Ovary (tissue), 10 donors: ENCODE measurements at places on chromosomes 11 and 22. TPM values are rescaled to one million over a fixed set of nuclear protein-coding genes. Genes with fewer than 3 reads are reported as not detected.

DNA sequence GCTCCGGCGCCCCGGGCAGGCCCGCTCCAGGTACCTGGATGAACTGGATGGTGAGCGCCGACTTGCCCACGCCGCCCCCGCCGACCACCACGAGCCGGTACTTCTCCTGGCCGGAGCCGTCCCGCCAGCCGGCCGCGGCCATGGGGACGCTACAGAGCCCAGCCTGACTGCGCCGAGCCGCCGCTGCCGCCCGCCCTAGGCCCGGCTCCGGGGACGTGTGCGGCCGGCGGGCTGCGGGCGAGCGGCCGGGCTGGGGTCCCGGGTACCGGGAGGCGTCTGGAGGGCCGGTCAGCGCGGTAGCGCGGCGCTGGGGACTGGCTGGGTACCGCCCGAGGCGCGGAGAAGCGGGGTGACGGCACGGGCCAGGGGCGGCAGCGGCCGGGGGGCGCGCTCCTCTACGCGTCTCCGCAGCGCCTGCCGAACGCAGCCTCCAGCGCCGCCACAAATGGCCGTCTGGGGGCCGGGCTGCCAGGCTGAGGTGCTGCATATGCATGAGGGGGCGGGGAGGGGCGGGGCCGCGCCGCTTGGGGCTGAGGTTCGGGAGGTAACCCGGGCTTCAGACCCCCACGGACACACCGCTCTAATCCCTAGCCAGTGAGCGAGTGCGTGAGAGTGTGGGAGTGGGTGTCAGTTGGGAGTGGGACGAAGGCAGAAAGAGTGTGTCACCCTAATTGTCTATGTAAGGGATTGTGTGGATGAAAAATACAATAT is at the start of gene RRAS2:
Gene RRAS2 (minus strand): TSS at position 455 of the 711 bp plus-strand sequence. CDS start 313 bp downstream, at position 142.
- DNase-seq, result peak; percentile 75

- no peak for DNase-seq
These were observed 1160.5 kb upstream of the CNTN5 start for GRCh38 chr11:97860237-97860636.

DNA sequence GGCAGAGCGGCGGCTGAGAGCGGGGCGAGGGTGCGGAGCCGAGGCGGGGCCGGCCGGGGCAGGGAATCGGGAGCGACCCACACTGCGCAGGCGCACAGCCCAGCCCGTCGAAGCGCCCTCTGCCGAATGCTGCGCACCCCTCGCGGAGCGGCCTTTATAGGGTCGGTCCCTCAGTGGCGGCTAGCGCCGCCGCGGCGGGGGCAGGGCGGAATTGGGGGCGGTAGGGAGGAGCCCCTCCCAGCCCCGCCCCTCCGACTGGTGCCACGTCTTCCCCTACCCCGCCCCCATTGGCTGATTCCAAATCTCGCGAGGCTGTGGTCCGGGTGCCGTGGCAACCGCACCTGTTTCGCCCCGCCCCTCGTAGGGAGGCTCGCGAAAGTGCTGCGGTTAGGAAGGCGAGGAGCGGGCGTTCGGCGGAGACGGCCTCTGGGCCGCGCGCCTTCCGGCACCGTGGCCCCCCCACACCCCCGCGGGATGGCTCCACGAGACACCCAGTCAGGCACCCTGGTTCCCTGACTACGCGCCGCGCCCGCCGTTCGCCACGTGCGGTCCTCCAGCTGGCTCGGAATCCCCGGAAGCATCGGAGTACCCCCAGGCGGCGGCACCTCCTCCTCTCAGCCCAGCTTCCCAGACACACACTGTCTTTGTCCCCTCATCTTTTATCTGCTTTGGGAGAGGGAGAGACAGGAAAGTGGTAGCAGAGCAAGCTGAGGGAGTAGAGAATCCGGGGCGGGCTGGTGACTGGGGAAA is at the start of gene EHD1:
Gene EHD1 (minus strand): TSS at position 128 of the 750 bp plus-strand sequence. CDS start 157 bp downstream, outside the sequence.
- peak; percentile 99 for DNase-seq

DNA sequence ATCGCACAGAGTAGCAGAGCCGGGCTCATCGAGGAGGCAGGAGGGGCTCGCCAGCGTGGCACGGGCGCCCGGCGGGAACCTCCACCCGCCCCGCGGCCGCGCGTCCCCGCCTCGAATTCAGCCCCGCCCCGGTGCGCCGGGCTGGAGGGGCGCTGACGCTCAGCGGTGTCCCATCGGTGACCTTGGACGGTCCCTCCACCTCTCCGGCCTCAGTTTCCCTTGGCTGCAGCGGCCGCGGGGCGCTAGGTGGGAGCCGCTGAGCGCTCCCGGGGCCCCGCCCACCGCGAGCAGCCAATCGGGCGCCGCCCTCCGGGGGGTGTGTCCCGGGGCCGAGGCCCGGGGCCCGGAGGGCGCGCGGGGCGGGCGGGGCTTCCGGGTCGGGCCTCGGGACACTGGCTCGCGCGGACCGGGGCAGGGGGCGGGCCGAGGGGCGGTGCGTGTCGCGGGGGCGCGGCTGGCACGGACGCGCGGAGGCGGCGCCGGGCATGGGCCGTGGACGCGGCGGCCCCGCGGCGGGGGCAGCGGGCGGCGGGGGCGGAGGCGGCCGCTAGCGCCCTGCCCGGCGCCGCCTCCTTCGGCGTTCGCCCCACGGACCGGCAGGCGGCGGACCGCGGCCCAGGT is at the start of gene PPARA:
Gene PPARA (plus strand): TSS at position 493 of the 621 bp plus-strand sequence. CDS start 47,858 bp downstream, outside the sequence.
- DNase-seq, result peak; percentile 87

GRCh38 chr22:35995772-35996171 is 32.9 kb downstream of the RBFOX2 start:
- DNase-seq, result peak; percentile 91

DNA sequence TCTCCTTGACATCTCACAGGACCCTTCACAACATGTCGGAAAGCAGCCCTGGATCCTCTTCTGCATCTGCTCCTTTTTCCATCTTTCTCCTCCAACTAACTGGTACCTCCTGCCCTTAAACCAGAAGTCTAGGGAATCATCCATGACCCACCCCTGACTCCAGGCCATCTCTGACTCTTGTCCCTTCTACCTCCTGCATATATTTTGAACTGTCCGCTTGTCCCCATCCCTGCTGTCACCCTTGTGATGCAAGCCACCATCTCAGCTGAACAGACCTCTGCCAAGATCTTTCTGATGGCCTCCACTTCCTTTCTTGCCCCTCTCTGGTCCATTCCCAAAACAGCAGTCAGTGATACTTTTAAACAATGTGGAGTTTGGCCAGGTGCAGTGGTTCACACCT is 7.0 kb downstream of the RIBC2 start:
- DNase-seq, result no peak

GRCh38 chr11:117877120-117877784 is 794 bp upstream of the FXYD6 start:
- DNase-seq, result peak; percentile 53

DNA sequence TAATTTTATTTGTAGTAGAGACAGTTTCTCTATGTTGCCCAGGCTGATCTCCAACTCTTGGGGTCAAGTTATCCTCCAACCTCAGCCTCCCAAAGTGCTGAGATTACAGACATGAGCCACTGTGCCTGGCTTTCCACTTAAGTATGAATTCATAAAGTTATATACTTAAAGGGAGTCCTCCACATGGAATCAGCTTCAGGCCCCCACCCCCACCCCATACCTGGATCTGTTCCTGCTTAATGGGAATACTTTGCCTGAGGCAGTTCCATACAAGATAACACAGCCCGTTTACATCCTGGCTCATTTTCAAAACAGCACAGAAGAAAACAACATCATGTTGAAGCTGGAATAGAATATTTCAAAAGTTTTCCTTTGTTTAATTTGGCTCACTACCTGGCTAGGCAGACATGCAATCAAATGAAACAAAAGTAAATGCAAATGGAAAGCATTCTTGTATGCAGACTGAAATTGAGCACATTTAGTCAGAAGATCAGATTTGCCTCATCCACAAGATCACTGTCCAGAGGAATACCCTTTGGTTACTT is 82.4 kb downstream of the FAT3 start:
- no peak for DNase-seq

DNA sequence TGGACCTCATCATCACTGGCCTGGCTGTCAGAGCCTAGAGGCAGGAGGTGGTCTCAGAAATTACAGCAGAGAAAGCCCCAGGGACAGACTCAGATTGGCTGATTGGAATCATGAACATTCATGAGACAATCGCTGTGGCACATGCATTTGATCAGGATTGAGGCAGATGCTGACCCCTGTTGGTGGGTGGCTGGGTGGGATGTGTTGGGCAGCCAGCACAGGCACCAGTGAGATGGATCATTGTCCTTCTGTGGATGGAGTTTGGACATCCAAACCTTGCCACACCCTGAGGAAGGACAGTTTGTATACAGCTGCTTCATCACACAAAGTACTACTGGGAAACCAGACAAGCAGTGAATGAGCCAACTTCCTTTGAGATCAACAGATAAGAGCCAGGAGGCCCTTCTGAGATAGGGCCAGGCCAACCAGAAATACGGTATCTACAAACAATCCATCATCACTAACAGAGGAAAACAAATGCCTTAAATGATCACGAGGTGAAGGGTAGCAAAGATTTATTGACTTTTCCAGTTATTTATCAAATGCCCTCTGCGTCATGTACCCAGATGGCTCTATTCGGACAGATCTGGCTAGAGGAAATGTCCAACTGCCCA is 17.3 kb downstream of the COMMD9 start:
- DNase-seq, result no peak

DNA sequence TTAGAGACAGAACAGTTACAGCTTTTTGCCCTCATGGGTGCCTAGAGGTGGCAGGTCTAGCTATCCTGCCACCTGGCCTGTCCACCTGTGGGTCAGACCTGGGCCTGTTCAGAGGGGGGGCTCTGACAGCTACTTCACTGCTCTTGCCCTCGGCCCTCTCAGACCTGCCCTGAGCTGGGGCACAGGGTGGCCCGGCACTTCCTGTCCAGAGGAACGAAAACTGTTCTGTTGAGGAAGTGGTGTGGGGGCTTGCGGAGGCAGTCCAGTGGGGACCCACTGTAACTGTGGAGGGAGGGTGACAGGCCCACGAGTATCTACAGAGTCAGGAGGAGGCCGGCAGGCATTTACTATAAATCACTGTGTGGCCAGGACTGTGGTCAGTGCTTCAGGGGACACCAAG is 16.2 kb downstream of the TESMIN start:
- DNase-seq, result no peak

DNA sequence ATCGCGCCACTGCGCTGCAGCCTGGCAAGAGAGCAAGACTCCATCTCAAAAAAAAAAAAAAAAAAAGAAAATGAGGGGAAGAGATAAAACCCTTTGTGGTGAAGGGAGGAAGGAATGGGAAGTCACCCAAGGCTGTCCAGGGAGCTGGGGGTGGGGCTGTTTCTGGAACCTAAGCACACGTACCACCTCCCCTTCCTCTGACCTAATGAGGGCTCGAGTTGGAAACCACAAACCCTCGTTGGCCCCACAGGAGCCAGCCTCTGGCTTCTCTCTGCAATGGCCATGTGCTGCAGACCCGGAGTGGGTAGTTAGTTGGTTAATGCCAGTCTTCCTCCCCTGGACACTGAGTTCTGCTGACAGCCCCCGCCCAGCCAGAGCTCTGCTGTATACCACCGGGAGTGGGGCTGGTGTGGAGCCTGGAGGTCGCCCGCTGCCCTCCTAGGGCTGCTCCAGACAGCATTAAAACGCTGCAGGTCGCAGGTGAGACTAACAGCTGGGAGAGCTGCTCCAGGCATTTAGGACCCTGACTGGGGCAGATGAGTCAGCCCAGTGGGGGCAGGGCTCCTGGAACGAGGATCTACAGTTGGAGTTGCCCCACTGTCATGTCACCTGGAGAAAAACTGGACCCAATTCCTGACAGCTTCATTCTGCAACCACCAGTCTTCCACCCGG is at the start of gene LGALS12:
Gene LGALS12 (plus strand): TSS at position 228 of the 672 bp plus-strand sequence. CDS start 375 bp downstream, at position 603.
- no peak for DNase-seq

DNA sequence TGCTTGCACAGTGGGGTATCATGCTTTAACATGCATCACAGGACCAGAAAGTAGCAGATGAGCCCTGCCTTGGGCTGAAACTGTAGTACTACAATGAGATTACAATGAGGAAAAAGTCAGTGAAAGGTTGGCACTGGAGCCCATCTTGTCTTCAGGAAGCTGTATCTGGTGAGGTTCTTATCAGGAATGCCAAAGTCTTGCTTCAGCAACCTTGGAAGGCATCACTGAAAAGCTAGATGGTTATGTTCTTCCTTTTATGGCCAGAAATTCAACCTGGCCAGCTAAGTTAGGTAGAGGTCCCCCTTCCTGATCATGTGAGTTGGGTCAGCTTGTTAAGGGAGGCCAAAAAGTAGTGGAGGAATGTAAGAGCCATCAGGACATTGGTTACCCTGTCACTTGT is 254.0 kb upstream of the FAT3 start:
- no peak for DNase-seq

DNA sequence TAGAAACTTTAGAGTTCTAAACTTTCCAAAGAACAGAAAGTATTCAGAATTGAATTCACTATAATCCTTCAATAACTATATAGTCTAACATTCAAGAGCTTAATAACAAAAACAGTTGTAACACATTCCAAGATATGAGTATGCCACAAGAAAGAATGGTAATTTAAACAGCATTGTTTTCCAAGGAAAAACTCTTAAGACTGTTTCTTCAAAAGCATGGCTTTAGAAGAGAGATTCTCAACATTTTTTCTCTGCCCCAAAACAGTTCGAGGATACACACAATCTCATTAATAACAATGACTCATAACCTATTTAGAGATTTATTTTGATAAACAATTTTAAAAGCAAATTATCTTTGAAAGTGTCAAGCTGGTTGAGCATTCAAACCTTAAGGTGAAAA is 16.7 kb upstream of the ARHGAP32 start:
- DNase-seq, result no peak

DNA sequence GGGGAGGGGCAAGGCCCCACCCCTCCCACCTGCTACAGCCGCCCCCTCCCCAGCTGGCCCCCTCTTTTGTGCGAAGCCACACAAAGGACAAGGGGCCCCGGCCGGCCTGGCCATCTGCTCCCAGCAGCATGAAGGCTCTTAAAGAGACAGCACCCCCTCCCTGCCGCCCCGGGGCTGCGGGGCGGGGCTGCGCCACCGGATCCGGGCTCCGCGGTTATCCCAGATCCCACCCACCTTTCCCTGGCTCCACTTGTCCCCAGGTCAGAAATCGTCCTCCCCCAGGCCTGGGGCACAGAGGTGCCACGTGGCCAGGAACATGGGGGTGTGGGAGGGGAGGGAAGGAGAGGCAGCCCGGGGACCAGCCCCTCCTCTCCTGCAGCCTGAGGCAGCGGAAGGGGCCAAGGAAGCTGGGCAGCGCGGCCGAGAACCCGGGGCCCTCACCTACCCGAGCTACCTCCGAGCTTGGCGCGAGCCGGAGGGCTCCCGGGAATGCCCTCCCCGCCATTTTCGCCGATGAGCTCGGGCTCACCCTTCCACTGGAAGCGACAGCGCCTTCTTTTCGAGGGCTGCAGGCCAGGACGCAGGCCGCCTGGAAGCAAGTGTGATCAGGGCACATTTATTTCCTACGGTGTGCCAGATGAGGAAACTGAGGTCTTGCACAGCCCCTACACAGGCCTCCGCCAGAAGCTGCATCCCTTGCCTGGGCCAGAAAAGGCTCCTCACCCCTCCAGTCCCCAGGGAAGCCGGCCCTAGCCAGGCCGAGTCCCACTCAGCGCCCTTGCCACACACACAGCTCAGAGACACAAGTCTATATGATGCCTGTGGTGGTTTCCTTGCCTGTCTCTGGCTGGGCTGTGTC is 2.5 kb upstream of the RCOR2 start:
- DNase-seq, result no peak

MS4A4A gene
- polyA plus RNA-seq, result 9.1 TPM

ELFN2 gene
- 0.01 TPM for polyA plus RNA-seq

CCDC15 gene
- 0.82 TPM for polyA plus RNA-seq

SESN3 gene
- polyA plus RNA-seq, result 14.5 TPM

LRP4 gene
- polyA plus RNA-seq, result 5.4 TPM

HEPACAM gene
- polyA plus RNA-seq, result not detected

PDE2A gene
- polyA plus RNA-seq, result 44.0 TPM

CHRNA10 gene
- polyA plus RNA-seq, result 0.54 TPM

MS4A6E gene
- polyA plus RNA-seq, result not detected
